ENCODE measurements at places on chromosomes 12 and 14.

DNA sequence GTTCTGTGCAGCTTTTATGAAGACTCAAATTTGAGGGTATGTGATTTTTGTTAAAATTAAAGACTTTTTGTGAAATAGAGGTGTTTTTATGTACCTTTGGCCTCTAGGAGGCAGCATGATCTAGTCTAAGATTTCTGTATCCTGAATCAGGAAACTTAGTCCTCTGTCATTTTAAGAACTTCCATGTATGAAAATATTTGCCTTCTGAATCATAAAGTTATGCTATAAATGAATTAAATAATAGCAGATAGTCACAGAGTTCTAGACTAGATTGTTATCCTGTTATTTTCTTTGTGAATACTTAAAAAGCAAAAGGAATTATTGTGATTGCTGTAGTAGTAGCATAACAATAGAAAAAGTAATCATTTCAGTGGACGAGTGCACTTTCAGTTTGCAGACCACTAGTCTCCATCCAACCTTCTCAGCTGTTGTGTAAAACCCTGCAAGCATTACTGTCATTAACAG lies 56.3 kb downstream of the FGD4 start:
- DNase-seq: no peak

DNA sequence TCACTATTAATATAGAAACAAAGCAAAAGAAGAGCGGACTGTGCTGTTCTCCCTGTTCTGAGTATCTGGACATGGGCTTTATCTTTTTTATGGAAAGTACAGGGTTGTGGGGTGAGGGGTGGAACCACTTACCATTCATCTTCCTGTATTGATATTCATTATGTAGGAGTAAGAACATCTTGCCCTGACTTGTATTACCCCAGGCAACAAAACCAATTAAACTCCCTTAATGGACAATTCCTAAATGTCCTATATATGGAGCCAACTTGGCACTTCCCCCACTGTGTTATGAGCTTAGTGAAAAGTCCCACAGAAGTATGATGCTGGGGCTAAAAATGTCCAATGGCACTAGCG lies 139.9 kb upstream of the KRR1 start:
- DNase-seq: no peak

- no peak for DNase-seq
These were observed 101.8 kb upstream of the EIF5 start for GRCh38 chr14:103232031-103232808.

- DNase-seq: no peak
These were observed at the start of the genes CAPZA3 and PLCZ1 for GRCh38 chr12:18737819-18738218. Gene CAPZA3, plus strand, starts transcription at chr12:18738119. Its CDS starts 150 bp downstream, at chr12:18738269. Gene PLCZ1, minus strand, starts transcription at chr12:18738012. Its CDS starts 641 bp downstream, at chr12:18737371.

GRCh38 chr14:92026548-92027190 lies 13.2 kb downstream of the TRIP11 start:
- DNase-seq: peak; percentile 11

DNA sequence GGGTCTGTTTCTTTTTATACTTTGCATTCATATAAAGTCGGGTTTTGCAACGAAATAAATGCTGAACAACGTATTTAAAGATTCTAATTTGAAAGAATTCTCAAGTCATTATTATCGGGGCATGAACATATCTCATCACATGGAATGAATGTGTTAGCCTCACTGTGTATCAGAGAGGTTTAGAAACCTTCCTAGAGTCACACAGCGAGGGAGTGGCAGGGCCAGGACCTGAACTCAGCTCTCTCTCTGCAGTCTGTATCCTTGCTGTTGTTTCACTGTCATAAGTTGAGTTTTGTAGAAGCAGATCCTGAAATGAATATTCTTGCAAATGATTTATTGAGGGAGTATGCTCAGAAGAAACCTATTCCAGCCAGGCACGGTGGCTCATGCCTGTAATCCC lies 209.2 kb upstream of the NOS1 start:
- no peak for DNase-seq
